NCI-H460 (cell line): ENCODE measurements at places on chromosomes 2 and 18. TPM values are rescaled to one million over a fixed set of nuclear protein-coding genes. Genes with fewer than 3 reads are reported as not detected.

DNA sequence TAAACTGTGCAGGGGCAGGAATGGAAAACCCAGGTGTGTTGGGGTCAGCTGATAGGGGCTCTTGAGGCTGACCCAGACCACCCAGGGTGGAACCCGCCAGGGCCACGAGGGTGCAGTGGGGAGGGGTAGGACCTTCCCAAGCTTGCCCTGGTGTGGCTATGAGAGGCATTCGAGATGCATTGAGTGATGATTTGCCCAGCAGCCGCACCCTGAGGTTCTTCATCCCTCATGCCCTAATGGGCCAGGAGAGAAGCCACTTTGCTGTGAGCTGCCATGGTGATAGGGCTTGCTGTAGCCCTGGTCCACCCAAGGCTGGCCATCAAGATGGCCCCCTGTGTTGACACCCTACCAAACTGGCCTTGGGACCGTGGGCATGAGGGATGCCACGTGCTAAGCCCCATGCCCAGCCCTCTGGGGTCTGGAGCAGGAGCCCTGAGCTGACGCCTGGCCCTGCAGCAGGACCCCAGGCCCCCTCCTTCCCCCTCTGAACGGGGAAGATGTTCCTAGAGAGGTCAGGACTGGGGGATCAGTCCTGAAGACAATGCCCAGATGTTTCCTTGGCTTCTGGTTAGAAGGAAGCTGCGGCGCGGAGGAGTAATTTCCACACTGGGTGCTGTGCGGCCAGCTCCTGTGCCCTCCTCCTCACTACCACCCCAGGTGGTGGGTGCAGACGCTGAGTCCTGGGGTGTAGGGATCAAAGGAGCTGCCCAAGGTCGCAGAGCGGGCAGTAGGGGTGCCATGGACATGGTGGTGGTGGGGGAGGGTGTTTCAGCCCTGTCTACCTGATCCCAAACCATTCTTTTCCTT is 122.5 kb upstream of the HDAC4 start:
- DNase-seq, result no peak

GRCh38 chr2:7131261-7131660 is 214.0 kb downstream of the RNF144A start:
- no peak for DNase-seq

DNA sequence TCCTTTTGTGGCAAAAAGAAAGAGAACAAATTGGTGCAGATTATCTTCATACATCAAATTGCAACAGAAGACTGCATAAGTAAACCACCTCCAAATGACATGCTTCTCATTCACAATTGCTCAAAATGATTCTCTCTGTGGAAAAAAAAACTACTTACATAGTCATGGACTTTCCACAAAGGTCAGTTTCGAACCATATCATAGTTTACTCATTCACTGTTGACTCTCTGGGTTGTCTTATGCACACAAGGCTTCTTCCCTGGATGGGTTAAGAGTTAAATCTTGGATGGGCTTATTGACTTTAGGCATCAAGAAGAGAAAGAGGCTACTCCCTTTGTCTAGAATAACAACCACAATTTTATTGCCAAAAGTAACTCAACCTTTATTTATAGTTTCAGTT is 91.3 kb upstream of the RAB27B start:
- peak; percentile 46 for DNase-seq

Gene ABCB11
- total RNA-seq, result not detected in 2 replicates

DNA sequence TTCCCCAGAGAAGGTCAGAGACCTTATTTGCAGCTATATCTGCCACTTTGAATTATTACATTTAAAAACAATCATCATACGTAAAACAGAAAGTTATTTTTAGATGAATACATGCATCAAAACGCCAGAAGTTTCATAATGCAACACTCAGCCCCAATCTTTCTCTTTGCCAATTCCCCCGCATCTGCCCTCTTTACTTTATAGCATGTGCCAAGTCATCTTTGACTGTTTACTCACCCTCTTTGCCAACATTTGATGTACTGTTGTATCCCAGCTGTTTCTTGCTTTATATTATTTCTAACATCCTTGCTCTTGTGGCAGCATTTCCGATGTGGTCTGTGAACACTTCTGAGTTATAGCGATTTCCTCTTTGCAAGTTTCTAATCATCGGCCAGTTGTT is 86.2 kb downstream of the CRIM1 start:
- no peak for DNase-seq

Gene UPP2
- not detected in 2 replicates for total RNA-seq

Gene AGBL5
- total RNA-seq, result 35.4 and 39.5 TPM in 2 replicates

DNA sequence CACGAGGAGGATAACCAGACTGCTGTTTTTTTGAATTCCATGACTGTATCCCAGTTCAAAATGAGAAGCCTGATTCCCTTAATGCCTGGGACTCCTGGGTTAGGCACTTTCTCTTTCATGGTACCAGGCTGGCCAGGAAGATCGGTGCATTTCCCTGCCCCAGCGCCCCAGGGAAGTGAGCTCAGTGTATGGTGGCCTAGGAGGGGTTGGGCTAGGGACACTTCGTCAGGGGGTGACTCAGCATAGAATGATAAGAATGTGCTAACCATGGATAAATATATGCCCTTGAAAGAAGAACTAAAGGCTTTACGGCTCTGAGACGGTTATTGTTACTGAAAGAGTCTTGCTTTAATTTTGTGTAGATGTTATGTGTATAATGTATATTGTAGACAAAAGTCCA is 27.5 kb upstream of the FAM237A start:
- DNase-seq, result peak; percentile 72

DNA sequence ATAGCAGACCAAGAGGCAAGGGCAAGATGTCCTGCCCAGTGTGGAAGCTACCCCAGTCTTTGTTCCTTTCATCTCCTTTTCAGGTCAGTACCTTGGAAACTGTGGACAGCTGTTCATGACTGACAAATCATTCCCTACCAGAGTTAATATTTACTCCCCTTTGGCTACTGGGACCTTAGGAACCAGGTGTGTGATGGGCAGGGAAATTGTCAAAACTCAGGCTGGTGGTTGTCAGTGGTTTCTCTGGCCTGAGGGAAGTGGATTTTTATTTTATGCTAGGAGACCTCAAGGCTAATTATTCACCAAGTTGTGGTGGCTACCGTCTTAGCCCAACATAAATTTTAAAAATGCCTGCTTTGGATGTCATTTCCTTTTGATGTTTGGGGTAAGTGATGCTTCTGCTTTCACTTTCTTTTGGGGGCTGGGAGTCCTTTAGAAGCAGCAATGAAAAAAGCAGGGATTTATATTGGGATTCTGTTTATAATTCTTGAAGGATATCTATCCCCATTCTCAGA is 119.3 kb downstream of the SETBP1 start:
- no peak for DNase-seq

DNA sequence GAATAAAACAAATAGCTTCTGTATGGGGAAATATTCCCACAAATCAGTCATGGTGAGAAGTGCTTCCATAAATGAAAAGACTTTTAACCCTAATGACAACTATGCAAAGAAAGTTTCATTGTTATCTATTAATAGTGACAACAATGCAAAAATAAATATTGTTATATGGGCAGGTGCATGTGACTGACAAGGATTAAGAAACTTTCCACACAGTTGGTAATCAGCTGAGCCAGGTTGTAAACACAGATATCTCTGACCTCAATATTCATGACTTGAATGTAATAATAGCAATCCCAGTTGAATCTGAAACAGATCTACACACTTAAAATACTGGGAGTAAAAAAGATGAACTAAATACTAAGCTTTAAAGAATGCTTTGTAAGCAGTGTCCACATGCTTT is 517.0 kb upstream of the SOX11 start:
- DNase-seq, result no peak

GRCh38 chr2:77521548-77521891 is 656 bp downstream of the LRRTM4 start:
- no peak for DNase-seq
